CD4-positive, alpha-beta T cell treated with Interleukin-15 for 4 hours (primary cell): ENCODE measurements at places on chromosomes 3 and 15.

DNA sequence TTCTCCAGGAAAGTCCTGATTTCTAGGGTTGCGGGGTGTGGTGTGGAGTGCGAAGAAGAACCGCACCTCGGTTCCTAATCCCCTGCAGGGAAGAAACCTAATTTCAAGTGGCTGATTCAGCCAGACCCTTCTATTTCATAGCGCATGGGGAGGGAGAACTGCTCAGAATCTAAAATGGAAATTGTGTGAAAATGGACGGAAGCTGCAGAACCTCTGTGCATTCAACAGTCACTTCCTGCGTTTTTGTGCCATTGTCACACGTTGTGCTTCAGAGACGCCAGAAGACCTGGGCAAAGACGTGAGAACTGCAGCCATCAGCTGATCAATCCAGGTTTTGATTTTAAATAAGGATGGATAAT, 1.2 kb downstream of the SIDT1 start:
- peak; percentile 57 for DNase-seq

DNA sequence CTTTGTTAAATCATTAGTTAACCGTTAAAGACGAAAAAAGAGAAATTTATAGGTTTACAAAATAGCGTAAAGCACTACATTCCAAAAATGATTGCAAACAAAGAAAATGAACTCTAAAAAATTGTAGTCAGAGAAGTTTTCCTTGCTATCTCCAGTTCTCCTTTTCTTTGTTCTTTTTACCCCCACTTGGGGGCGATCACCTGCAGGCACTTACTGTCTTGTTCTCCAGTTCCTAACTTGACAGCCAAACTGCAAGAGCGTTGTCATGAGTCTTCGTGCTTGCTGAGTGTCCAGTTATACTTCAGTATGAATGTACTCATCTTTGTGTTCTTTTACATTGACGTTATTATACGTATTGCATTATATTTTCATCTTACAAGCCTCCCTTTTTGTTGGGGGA, 54.5 kb downstream of the CHD2 start:
- peak; percentile 16 for DNase-seq

DNA sequence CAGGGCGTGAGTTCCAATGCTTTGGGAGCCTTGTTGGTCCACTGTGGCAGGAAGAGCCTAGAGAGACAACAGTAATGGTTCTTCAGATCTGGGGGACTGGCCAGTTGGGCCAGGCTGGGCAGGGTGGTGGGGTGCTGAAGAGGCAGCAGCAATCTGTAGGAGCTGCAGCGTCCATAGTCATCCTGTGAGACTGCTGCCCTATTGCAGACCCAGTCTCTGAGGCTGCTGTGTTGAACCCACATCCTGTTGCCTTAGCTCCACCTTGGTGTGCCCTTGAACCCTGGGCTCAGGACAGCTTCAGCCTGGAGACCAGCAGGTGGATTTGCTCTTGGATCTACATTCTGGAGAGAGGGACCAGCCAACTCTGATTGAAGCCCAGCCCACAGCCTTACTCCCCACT, 23.6 kb upstream of the ETV5 start:
- DNase-seq = no peak

- no peak for DNase-seq
These were observed 4.5 kb upstream of the MASP1 start for GRCh38 chr3:187296058-187296457.

- no peak for DNase-seq
These were observed 792.6 kb downstream of the NAALADL2 start for GRCh38 chr3:175651716-175652115.

DNA sequence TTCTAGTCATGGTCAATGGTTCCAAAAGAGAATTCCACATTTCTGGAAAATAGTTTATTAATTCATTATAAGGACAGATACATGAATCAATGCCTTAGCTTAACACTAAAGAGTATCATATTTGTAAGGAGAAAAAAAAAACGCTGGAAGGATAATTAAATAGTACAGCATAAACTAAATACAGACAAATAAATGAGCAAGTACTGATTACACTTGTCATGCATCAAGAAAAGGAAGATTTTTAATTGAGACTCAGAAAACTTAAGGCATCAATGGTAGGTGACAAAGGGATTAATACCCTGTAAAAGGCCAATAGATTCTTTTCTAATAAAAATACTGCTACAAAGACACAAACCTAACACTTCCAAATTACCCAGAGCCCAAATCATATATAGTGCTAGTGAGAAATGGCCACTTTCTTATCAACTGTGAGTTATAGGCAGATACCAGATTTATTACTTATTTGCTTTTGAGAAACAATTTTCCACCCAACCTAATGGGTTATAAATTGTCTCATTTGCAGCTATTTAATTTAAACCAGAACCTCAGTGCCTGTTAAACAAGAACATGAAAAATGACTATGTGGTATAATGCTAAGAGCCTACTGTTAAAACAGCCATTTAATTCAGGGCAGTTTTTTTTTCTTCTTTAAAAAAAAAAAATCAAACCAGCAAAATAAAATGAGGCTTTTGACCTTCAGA, 3.8 kb upstream of the IGDCC3 start:
- DNase-seq = no peak

- DNase-seq = no peak
These were observed 82.5 kb upstream of the DCBLD2 start for GRCh38 chr3:98984024-98984423.

GRCh38 chr15:99335508-99335907, 84.2 kb downstream of the LRRC28 start:
- no peak for DNase-seq

GRCh38 chr15:88400591-88401250, 66.5 kb downstream of the MRPL46 start:
- DNase-seq = no peak

DNA sequence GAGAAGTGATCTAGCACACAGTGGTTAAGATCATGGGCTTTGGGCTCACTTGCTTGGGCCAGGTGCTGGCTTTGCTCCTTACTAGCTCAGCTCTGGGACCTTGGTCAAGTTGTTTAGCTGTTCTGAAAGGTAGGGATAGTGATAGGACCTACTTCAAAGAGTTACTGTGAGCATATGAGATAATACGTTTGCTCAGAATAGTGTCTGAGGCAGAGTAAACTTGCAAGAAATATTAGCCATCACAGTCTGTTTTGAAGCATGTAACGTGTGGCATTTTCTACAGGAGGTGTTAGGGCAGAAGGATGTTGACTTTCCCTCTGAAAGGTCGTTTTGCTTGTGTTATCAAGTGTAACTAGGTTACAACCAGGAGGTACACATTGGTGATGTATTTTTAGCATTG, 34.5 kb upstream of the NFKBIZ start:
- DNase-seq = no peak

GRCh38 chr3:105715372-105715771, 153.4 kb downstream of the CBLB start:
- no peak for DNase-seq

DNA sequence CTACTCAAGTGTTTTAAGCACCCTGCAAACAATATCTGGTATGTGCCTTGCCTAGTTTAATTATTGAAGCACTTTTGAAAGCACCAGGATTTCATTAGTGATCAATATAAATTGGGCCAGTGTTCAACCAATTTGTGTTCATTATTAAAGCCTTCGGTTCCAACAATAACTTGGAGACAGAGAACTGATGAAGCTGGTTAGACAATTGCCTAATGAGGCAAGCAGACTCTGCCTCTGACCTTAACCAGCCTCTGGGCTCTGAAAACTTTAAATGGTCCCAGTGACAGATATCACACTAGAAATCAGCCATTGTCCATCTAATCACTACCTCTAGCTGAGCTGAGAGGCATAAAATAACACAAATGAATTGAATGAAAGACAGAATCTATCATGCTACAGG, 139.9 kb upstream of the CNTN6 start:
- DNase-seq = no peak

- DNase-seq = peak; percentile 48
These were observed 111.1 kb downstream of the FBXL22 start for GRCh38 chr15:63708126-63708772.

GRCh38 chr3:32577581-32578556, 7.2 kb upstream of the DYNC1LI1 start:
- DNase-seq = peak; percentile 18

- no peak for DNase-seq
These were observed 9.5 kb downstream of the CFAP44 start for GRCh38 chr3:113431811-113432210.

DNA sequence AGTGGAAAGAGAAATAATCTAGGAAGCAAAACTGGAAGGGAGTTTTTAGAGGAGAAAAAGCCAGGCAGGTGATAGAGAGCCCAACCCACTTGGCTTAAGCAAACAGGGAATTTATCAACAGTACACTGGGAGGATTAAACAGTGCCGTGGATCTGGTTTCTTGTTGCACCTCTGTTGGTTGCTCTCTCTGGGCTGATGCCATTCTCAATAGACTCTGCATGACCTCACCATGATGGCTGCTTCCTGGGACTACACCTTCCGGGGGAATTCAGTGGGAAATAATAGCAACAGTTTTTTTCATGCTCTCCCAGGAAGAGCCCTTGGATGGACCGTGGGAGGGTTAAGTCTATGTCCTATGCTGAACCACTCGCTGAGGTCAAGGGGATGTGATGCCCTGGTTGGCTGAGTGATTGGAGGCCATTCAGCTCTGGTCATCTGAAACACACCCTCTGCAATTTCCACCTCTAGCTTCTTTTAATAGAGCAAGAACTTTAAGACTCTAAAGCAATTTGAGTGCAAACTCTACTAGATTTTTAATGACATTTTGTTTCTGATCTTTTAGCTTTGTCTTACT, 74.2 kb downstream of the EPHB1 start:
- no peak for DNase-seq

DNA sequence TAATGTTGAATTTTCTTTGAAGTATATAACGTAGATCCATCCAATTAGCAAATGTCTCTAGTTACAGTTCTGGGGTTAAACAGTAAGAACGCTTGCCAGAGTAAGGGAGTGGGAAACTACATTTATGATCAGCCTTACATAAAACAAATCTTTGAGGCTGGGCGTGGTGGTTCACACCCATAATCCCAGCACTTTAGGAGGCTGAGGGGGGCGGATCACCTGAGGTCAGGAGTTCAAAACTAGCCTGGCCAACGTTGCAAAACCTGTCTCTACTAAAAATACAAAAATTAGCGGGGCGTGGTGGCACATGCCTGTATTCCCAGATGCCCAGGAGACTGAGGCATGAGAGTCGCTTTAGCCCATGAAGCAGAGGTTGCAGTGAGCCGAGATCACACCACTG, 50.1 kb upstream of the GATM start:
- DNase-seq = no peak

DNA sequence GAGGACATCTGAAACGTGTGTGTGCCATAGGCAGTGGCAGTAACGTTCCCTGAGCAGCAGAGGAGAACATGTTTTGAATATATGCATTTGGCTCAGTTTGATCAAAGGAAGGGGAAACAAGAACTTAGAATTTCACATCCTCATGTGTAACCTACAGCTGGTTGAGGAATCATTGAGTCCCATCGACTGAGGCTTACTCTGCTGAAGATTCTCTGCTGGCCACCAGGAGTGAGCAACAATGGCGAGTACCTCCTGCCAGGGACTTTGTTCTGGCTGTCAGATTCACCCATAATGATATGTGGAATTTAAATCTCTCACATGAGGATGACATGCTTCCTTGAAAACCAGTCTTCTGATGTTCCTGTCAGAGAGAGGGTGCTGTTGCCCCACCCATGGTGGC, 21.3 kb downstream of the GORASP1 start:
- no peak for DNase-seq

DNA sequence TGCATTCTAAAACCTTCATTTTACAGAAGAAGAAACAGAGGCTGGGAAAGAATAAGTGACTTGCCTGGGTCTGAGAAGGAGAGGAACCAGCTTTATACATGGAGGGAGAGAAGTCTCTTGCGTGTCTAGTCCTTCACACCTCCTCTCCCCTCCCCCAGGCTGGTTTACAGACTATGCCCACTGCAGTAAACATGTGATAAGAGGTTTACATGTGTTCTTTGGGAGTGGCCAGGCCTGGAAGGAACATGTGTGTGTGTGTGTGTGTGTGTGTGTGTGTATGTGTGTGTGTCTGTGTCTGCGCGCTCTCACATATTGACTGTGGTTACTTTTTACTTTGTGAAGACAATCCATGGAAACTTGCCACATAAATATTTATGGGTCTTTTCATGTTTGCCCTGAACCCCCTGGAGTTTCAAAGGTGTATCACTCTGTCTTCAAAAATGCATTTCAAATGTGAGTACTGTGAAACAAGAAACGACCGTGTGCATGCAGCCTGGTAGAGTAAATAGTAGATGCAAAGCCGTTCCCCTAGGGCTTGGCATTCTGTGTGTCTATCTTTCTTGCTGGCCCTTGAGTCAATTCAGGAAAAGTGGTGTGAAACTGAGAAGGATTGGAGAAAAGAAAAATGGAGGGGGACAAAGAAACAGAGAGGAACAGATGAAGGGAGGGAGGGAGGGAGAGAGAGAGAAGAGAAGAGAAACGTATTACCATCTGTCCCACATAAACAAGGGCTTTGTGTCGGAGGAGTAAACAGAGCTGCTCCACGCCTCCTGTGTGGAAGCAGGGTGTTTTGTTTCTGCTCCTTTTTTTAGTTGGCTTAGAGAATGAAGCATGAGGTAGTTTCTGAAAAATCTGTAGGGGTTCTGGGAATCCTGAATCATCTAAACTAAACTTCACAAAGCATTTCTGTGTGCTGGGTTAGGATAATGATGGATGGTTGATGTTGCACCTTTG, 51.7 kb downstream of the CLDN11 start:
- DNase-seq = no peak

DNA sequence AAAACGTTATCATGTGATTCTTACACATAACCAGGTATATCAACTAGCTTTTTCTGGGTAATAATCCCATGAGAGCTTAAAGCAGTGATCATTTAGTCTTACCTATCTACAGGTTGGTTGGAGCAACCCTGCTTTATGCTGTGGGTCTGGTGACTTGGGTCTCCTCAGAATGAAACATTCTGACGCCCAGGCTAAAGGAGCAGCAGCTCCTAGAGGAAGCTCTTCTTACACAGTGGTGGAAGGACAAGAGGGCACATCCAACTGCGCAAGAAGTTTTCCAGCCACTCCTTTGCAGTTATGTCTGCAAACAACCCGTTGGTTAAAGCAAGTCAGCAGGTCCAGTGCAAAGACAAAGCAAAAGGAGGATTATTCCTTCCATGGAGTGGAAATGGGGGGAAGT, 377.5 kb downstream of the EDEM1 start:
- DNase-seq = no peak

GRCh38 chr15:44136991-44137477, 58.0 kb downstream of the FRMD5 start:
- DNase-seq = no peak

GRCh38 chr3:157282261-157283191, 122.6 kb upstream of the CCNL1 start:
- no peak for DNase-seq

DNA sequence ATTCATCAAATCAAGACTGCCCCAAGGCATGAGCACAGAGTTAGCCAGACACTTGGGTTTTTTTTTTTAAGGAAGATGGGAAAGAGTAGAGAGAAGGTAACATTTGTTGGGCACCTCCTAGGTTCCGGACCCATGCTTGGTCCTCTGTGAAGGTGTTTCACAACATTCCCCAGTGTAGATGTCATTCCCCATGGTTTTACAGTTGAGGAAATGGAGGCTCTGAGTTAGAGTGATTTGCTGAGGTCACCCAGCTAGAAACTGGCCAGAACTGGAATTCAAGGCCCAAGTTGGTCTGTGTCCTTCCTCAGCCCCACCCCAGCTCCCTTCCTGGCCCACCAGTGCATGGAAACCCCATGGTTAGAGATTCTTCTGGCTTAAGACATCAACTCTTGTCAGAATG, 19.9 kb downstream of the WNT7A start:
- DNase-seq = no peak
